ENCODE measurements at places on chromosomes 6 and 20.

- no peak for DNase-seq
These were observed 255.0 kb downstream of the NRN1 start for GRCh38 chr6:5751525-5752390.

GRCh38 chr6:112113918-112114317, 26.5 kb downstream of the FAM229B start:
- no peak for DNase-seq

- no peak for DNase-seq
These were observed 82.6 kb downstream of the CDC5L start for GRCh38 chr6:44470115-44470464.

DNA sequence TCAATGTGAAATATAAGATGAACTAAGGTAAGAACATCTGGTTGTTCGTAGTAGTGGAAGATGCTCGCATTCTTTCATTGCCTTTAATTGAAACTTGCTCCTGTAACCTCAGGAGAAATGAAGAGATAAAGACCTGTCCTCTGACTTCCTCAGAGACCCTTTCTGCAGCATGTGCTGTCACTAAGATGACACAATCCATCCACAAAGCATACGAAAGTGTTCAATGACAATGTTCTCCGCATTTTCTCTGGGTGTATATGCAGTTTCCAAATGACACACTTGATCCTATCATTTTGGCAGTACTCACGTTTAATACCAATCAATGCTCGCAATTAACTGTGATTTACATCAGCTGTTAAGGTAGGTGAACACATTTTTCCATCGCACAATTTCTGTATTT, 65.8 kb downstream of the PRL start:
- DNase-seq: no peak

Data from cerebellar nuclear complex (tissue), 1 donor.